Osteoblast (primary cell): ENCODE measurements at places on chromosomes 12 and 14.
A peak's percentile ranks its signal among the peaks of the same experiment; 100 is the strongest.

GRCh38 chr12:68868043-68868790 is 60.2 kb downstream of the MDM2 start:
- no peak for DNase-seq

DNA sequence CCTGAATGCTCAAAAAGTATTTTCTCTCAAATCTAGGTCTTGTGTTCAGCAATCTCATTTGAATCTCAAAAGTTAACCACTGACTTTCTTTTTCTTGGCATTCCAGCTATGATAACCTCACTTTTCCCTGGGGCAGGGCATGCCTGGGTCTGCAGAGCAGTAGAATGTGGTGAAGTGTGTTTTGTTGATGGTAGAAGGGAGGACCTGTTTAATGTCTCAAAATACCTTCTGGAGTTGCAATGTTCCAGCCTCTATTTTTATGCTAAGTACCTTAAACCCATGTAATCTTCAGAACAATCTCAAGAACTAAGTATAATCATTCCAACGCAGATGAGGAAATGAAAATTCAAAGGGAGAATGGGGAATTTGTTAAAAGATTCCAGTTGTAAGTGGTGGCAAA is 82.1 kb upstream of the FUT8 start:
- DNase-seq: no peak

- no peak for DNase-seq
Measured at GRCh38 chr12:113329022-113329790, 5.7 kb downstream of the SLC8B1 start.

DNA sequence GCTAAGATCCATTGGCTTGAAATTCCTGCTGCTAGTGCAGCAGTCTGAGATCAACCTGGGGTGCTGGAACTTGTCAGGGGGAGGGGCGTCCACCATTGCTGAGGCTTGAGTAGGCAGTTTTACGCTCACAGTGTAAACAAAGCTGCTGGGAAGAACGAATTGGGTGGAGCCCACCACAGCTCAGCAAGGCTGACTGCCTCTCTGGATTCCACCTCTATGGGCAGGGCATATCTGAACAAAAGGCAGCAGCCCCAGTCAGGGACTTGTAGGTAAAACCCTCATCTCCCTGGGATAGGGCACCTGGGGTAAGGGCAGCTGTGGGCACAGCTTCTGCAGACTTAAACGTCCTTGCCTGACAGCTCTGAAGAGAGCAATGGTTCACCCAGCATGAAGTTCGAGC is 191.7 kb downstream of the ALG10B start:
- DNase-seq: no peak

GRCh38 chr14:51211149-51211548 is 28.9 kb upstream of the TMX1 start:
- DNase-seq: no peak

GRCh38 chr12:116539905-116540482 is 19.2 kb upstream of the MAP1LC3B2 start:
- DNase-seq: no peak

GRCh38 chr12:14962153-14962539 is 745 bp upstream of the ARHGDIB start:
- no peak for DNase-seq

DNA sequence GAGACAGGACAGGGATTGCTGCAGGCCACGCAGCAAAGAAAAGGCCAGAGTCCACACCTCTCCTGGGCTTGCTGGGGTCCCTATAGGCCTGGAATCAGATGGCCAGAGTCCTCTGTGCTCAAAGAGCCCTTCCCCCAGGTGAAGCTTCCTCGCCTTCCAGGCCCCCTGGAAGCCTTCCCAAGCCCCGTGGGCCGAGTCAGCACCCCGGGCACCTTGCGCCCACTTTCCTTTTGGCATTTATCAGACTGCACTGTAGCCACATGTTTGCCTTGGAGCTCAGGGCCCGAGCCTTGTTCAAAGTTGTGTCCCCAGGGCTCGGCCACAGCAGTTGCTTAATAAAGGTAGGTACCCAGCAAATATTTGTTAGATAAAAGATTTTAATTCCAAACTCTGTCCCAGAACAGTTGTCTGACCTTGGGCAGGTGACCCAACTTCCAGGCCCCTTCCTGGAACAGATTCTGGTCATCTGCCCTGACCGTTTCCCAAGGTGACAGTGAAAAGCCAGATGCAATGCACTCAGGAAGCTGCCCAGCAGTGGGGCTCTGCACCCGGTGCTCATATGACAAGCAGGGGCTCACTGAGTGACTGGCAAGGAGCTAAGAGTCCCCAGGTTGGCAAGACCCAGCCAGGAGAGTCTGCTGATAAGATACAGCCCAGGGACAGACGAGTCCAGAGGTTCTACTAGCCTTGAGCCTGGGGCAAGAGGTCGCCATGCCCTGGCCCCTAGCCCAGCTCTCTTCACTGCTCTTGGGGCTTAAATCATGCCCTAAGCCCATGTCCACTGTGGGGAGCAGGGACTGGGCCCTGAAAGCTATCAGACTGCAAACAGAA is 81.2 kb downstream of the PITPNM2 start:
- no peak for DNase-seq

DNA sequence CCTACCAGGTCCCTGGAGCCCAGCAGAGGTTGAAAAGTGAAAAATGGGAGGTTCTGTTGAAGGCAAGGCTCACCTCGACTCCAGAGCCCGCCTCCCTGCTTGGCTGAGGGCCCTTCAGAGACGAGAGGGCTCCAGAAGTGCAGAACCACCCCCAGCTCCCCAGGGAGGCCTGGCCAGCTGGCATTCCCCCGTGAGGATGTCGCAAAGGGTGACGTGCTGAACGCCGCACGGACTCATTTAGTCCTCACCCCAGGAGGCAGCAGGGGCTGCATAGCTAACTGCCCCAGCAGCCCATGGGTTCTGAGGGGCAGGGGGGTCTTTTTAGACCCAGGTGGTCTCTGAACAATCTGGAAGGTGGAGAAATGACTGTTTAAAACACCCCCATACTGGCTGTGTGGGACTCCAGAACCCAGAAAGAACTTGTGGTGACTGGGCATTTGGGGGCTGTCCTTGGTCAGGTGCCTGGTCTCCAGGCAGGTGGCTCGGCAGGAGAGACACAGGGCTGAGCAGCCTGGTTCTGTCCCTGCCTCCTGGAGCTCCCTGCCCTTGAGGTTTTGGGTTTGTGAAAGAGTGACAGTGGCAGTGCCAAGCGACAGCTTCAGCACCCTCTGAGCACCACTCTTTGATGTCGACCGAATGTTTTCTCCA is 32.0 kb downstream of the ANAPC7 start:
- DNase-seq: peak; percentile 75

DNA sequence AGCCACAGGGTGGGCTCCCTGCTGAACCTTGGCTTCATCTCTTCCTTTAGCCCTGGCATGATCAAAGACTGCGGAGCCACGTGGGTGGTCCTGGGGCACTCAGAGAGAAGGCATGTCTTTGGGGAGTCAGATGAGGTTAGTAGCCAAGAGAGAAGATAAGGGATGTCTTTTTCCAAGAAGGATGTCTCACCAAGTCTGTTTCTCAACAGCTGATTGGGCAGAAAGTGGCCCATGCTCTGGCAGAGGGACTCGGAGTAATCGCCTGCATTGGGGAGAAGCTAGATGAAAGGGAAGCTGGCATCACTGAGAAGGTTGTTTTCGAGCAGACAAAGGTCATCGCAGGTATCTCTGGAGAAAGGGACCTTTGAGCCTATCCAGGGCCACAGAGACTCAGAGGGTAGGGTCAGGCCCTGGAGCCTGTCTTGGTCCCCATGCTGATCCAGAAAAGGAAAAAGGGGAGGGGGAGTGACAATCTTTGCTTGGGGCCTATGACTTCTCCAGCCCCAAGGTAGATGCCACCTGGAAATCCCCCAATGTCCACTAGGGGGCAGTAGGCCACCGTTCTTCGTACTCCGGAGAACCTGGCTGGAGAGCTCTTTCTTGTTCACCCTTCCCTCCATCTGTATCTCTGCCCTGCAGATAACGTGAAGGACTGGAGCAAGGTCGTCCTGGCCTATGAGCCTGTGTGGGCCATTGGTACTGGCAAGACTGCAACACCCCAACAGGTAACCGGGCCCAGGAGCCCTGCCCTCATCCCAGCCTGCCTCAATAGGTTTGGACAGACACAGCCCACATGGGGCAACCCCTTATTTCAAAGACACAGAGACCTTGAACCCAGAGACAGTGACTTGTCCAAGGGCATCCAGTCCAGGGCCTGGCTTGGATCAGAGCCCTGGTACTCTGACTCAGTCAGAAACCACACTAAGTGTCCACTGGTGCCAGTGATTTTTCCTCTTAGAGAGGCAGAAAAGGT is 2.0 kb downstream of the TPI1 start:
- DNase-seq: peak; percentile 97

DNA sequence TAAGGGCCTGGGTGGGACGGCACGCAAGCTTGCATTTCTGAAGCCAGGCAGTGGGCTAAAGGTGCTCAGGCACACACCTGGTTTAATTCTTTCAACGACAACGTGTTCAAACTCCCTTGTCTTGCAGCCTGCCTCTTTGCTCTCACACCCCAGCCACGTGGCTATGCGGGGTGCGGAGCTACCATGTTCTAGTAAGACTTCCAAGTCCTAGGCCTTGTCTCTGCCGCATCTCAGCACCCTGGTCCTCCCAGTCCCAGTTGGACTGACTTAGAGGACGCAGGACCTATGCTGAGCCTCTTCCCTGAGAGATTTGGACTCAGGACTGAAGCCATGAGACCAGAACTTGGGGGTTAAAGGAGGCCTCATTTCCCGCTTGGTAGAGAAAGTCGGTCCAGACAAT is 62.2 kb downstream of the CLMN start:
- no peak for DNase-seq

GRCh38 chr14:55133416-55133815 is 4.4 kb downstream of the LGALS3 start:
- peak; percentile 76 for DNase-seq

- peak; percentile 73 for DNase-seq
Measured at GRCh38 chr12:106386813-106387535, 29.4 kb downstream of the POLR3B start.

DNA sequence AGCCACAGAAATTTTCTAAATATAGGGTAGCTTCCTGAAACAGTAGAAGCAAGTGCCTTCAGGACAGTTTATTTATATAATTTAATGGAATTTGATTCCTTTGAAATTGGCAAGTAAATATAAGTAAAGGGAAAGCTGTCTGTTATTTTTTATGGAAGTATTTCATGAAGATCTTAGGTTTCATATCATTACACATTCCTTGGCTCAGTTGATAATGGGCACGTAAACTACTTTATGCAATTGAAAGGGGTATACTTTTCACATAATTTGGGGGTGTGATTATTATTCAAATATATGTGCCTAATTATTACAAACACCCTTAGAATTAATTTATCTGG is 71.1 kb upstream of the RAP1B start:
- DNase-seq: peak; percentile 30

- DNase-seq: no peak
Measured at GRCh38 chr12:6322969-6323339, 12.5 kb downstream of the PLEKHG6 start.

DNA sequence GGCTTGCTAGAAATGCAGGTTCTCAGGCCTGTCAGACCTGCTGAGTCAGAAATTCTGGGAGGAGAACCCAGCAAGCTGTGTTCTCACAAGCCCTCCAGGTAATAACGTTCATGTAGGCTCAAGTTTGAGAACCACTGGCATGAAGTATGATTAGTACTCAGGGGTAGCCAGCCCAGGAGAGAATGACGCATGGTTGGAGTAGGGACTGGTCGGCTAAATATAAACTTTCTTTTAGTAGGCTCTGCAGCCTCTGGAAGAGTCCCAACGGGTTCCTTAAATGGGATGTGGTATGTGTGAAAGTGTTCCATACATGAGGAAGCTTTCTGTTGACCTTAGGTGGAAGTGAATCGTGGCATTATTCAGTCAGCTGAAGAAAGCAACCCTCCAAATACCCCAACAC is 209.3 kb downstream of the SLC41A2 start:
- DNase-seq: no peak

DNA sequence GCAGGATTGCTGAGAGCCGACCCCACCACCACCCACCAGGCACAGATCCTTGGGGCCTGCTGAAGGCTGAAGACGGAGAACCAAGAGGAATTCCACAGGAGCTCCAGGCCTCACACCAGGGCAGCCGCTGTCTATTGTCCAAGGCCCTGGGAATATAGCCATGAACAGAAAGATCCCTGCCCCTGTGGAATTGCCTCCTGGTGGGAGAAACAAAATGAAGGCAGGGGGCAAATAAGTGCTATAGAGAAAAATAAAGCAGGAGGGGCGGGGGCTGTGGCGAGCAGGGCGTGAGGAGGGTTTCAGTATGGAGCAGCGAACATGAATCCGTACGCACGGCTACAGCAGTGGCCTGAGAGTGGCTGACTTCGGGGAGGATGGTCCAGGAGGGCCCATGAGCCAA is 96.1 kb downstream of the EML1 start:
- no peak for DNase-seq

DNA sequence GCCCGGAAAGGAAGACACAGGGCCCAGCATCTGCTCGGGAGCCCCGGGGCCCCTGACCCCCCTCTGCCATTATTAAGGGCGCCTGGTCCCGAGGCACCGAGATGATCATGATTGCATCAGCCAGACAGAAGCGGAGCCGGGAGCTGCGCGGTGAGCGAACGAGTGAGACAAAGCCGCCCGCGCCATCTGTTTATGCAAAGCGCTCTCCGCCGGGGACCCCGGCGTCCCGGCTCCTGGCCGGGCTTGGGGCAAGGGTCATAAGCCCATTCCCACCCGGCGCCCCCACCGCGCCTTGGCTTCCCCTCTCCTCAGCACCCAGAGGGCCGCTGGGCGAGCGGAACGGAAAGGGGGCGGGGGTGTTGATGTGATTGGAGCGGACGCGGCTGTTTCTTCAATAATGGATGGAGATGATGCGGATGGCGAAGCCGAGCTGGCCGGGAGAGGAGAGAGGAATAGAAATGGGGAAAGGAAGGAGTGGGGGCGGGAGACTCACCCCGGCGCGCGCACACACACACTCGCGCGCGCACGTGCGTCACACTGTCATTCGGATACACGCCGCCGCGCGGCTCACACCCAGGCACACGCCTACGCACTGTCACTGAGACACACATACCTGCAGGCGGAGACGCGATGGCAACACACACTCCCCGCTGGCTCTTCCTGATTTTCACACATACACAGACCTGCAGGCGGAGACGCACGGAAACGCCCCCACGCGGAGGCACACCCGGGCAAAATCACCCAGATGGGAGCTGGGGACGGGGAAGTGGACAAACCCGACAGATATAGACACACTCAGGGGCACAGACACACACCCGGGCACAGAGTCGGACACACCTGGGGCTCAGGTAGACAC is 10.7 kb downstream of the STAC3 start:
- peak; percentile 93 for DNase-seq

- DNase-seq: no peak
Measured at GRCh38 chr12:80846952-80847351, 90.8 kb downstream of the LIN7A start.

DNA sequence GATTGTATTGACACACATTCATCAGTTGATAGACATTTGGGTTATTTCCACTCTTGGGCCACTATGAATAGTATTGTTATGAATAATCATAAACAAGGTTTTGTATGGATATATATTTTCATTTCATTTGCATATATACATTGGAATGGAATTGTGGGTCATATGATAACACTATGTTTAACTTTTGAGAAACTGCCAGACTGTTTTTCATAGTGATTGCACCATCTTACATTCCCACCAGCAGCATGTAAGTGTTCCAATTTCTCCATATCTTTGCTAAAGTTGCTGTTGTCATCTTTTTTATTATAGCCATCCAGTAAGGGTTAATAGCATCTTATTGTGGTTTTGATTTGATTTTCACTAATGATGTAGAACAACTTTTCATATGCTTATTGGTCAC is 198.5 kb upstream of the PPFIA2 start:
- DNase-seq: no peak

- DNase-seq: no peak
Measured at GRCh38 chr12:108801736-108802100, 55.7 kb downstream of the SSH1 start.
